ENCODE measurements at places on chromosomes 6 and 20.

- no peak for DNase-seq
Measured at GRCh38 chr6:89975991-89976693, 81.9 kb downstream of the GJA10 start.

DNA sequence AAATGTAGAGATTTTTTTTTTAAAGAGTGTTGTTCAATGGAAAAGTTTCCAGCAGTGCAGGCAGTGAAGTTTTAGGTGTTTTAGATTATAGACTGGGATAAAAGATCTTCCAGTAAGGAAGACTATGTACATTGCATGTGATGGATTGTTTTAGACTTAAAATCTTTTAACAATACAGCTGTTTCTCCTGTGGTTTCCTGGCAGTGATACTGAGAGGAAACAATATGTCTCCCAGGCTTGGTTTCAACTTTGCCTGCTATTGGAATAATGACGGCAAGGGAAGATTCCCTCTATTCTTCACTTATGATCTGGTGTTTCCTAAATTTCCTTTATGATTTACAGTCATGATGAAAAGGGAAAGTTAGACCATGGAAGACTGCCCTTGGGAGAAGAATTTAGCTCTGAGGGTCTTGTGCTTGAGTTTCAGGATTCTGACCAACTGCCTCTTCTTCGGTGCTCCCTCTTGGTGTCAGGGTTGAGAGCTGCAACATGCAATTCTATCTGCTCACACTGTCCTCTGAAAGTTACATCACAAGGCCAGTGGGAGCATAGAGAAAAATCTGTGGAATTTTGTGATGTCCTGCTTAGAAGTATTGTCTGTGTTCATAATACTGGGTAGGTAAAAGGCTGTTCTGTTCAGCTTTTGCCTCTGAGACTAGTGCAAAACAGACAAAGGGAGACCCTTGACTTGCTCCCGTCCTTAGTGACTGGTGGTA lies 262.8 kb upstream of the MAN1A1 start:
- no peak for DNase-seq

- no peak for DNase-seq
Measured at GRCh38 chr6:153602401-153602800, 436.6 kb upstream of the OPRM1 start.

DNA sequence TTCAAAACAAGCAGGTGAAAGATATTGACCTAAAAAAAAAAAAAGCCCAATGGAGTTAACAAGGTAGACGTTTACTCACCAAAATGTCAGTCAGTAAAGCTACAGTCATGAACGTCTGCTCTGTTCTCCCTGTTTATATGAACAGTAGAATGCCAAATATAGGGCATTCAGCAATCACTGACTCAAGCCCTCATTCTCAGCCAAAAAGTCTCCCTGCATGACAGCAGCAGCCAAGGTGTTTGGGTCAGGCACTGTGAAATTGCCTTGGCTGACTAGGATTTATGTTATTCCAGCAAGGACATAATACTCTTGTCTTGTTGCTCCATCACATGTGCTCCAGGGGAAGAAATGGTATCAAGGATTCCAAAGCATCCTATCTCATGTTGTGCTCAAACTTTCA lies 194.7 kb upstream of the RSPO3 start:
- DNase-seq = no peak

DNA sequence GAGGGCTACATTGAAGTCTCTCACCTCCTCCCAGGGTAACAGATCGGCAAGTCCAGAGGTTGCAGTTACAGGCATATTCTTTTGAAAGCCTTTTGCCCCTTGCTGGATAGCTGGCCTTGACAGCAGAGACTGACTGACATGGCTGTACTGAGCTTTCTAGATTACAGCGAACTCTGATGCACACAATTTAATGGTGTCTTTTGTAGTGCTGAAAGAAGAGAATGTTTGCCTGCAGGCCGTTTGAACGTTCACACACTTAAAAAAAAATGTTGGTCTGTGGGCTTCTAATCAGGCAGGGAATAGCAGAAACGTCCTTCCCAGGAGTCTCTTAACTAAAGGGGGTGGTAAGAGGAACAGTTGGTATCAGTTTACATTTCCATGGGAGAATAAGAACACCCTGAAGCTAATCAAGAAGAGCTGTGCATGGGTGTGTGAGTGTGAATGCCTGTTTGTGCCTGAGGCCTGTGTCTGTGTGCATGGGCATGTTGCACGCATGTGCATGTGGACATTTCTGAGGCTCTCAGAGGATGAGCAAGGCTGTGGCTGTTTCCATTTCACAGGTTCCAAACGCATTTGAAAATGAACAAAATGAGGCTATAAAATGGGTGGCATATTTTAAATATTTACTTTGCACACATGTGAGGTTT lies 213.9 kb upstream of the SSTR4 start:
- DNase-seq = no peak

- no peak for DNase-seq
Measured at GRCh38 chr6:56448046-56448445, 194.6 kb downstream of the DST start.

- peak; percentile 86 for DNase-seq
Measured at GRCh38 chr20:58892141-58892931, 39.8 kb downstream of the GNAS start.

DNA sequence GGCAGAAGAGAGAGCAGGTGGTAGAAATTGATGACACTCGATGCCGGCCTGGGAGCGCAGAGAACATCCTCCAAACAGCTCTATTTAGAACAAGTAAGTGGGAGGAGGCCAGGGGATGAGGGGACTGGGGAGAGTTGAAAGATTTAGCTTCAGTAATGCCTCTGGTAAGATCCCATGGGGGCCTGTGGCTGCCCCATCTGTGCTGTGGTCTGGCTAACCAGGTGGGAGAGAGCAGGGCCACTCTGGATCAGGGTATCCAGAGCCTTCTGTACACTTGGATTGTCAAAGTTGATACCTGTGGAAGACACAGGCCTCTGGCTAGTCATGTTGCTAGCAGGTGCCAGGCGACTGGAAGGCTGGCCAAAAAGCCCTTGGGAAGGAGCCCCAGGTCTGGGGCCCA lies 27.6 kb downstream of the NCOA5 start:
- DNase-seq = no peak

DNA sequence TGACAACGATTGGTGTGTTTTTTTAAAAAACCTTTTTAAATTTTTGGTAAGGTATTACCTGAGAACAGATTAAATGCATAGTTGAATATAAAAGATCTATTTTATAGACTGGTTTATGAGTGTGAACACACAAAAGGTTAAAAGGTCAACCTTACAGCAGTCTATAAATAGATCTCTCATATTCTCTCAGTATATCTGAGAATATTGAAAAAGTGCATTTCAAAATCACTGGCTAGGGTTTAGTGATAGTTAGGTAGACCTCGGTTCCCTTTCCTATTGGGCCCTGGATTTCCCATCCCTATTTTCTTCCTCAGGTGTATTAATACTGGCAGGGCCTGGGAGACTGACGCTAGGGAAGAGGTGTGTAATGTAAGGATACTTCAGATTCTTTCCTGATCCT lies 723 bp upstream of the ZNF451 start:
- no peak for DNase-seq

DNA sequence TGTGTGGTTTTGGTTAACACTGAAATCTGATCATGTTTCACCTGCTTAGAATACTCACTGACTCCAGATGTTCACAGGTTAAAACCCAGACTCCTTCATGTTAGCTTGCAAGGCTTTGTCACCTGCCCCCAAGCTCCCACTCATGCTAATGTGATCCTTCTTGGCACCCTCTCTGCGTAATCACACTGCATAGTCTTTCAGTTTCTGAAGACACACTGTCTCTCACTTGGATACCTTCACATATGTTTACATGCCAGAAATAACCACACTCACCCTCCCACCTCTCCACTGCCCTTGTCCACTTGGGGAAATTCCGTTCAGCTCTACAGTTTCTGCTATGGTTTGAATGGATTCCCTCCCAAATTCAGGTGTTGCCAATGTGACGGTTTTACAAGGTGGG lies 234.7 kb upstream of the SASH1 start:
- DNase-seq = no peak

- no peak for DNase-seq
Measured at GRCh38 chr20:45067558-45067957, 33.4 kb downstream of the KCNS1 start.

DNA sequence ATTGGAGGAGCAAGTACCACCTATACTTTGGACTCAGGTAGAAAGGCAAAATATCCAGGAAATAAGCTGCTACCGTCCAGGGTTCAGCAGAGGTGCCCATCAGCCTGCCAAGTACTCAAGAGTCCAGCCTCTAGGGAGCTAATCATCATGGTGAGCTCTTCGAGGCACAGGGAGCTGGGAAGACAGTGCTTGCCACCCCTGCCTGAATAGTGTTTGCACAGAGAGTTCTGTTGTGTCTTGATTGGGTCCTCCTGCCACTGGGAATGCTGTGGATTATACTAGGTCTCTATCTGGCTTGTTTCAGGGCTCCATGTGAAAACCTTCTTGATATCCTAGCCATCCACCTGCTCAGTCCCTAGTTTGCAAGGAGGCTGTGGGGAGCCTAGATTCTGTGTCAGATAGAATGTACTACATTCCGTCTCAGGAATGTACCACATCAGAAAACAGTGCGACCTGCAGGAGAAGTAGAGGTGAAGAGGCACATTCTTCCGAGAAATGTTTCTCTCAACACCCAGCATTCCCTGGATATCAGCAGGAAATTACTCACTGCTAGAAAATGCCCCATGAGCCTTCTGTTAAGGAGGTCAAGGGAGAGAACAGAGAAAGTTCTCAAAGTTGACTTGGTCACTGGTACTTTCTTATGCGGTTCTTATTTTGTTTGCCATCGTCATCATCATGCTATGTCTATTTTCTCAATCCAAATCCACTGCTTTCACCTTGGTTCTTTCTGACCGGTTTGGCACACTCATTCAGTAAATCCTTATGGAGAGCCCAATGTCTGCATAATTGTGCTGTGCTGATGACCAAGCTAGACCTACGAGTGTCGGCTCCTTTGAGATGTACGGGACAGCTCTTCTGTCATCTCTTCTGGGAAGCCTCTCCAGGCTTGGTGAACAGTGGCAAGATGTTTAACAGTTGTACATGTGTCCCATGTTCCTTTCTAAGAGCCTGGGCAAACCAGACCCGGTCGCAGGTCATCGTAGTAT lies 30.7 kb downstream of the PTPN1 start:
- no peak for DNase-seq

- DNase-seq = no peak
Measured at GRCh38 chr20:24106150-24106800, 117.7 kb upstream of the GGTLC1 start.

DNA sequence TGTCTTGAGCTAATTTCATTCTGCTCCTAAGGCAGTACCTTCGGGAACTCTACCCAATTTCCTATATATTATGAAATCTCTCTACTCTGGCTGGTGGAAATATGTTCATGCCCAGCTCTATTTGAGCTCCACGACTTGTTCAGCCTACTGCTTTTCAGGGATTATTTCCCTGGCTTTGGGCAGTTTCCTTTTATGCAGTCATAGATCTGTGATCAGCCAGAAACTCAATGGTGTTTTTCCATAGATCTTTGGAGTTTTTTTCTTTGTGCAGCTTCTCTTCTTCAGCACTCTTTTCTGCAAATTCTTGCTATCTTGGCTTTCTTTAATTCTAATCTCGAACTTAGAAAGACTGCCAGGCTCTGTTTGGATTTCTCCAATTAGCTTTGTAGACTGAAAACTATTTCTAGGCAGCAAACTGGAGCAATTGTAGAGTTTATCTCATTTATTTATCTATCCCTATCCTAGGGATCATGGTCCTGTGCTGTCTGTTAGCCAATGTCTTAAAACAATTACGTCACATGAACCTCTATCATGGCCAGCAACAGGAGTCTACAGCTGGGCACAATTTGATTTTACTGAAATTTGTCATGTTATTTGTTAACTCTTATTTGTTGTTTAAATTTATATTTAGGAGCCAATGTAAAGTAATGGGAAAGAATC lies 328.4 kb downstream of the BCKDHB start:
- no peak for DNase-seq

GRCh38 chr6:38877721-38878120 lies 162.6 kb downstream of the DNAH8 start:
- no peak for DNase-seq

- DNase-seq = no peak
Measured at GRCh38 chr6:44234101-44235025, 11.0 kb downstream of the SLC29A1 start.

GRCh38 chr6:43809417-43810305 lies 39.6 kb downstream of the VEGFA start:
- DNase-seq = no peak

DNA sequence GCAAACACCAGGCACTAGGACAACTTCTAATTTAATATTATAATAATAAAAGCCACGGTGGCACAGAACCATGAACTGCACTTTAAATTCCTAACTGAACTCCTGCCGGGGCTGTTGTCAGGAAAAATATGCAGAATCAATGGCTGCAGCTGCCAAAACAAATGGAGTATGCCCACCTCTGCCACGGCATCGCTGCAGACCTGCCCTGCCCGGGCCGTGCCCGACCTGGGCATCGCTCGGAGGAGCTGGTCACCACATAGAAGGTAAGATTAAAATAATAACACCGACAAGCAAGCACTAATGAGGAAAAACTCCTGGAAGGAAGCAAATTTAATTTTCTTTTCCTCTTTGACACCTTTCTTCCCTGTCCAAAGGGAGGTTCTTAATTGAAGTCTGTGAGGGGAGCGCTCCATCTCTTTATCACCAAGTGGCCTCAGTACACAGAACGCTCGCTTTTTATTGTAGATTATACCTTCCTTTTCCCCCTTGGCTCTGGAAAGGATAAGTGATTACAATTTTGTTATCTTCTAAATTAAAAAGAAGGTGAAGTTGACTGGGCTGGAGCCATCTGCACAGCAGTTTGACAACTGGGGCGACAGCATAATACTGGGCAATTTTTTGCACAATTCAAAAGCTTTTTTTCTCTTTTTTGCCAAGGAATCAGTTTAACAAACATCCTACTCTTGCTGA lies 351.3 kb downstream of the ZFAND3 start:
- DNase-seq = no peak
